ENCODE measurements at places on chromosomes 3 and 15. TPM values are rescaled to one million over a fixed set of nuclear protein-coding genes. Genes with fewer than 3 reads are reported as not detected.

The PRKCD gene
- total RNA-seq: 5.5 TPM

The CYB561D2 gene
- 22.1 TPM for total RNA-seq

The KBTBD13 gene
- total RNA-seq: not detected

The NMNAT3 gene
- total RNA-seq: 3.9 TPM

The PIGZ gene
- total RNA-seq: 1.7 TPM

The PPARG gene
- total RNA-seq: 14.5 TPM

The PLCH1 gene
- total RNA-seq: 0.26 TPM

The SPRED1 gene
- 15.6 TPM for total RNA-seq

Data from bronchial epithelial cell (primary cell).